EL (cell line): ENCODE measurements at places on chromosomes 16 and 17.

DNA sequence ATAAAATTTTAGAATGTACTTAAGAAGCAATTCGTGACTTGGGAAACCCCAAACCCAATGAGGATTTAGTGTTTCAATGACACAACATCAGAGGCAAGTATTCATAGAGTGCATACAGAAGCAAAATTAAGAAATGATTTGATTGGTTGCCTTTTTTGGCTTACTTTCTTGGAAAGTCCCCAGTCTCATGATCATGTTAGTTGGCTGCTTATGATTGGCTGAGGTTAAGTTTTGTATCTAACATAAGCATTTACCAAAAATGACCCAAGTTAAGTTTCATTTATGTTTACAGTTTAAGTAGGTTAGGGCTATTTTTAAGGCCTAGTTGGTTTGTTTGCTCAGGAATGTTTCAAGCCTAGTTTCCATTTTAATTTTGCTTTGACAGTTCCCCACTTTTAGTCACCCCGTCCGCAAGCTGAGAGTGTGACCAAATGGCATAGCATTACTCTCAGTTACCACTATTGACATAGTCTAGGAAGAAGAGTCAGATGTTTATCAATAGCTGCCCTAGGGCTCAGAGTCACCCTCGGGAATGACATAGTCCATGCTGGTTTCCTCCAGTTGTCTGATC, 36.2 kb downstream of the DGKE start:
- DNase-seq, result no peak

DNA sequence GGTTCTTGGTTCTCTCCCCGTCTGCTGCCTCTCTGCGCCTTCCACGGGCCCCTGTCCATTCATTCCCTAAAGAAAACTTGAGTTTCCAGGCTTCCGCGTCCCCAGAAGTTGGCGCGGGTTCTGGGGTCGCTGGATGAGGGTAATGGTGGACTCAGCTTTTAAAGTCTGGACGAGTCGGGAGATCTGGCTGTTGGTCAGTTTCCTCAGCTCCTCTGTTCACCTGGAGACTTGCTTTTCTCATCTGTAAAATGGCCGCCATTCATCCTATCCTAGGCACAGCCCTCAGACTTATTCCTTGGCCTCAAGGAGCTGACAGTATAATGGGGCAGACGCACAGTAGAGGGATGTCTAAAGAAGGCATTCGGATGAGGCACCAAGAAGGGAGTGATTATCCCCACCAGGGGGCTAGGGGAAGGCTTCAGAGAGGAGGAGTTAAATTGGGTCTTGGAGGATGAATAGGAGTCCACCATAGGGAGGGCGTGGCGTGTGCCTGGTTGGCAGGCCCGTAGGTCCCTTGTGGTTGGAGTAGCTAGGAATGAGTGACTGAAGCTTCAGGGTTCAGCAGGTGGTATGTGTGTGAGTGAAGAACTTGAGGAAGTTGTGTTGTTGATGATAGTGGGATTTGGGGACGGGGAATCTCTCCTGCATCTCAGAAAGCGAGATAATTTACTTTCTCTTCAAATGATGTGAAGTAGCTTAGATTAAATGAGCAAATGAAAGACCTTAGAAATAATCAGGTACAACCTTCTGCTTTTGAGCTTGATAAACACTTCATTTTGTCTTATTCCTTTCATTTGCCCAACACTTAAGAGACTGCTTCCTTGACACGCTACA, 652 bp downstream of the VPS35L start:
- DNase-seq, result peak; percentile 47

GRCh38 chr17:10162096-10162495, 36.3 kb downstream of the GAS7 start:
- DNase-seq, result no peak

GRCh38 chr16:47565454-47565853, 104.3 kb downstream of the PHKB start:
- DNase-seq, result peak; percentile 87

DNA sequence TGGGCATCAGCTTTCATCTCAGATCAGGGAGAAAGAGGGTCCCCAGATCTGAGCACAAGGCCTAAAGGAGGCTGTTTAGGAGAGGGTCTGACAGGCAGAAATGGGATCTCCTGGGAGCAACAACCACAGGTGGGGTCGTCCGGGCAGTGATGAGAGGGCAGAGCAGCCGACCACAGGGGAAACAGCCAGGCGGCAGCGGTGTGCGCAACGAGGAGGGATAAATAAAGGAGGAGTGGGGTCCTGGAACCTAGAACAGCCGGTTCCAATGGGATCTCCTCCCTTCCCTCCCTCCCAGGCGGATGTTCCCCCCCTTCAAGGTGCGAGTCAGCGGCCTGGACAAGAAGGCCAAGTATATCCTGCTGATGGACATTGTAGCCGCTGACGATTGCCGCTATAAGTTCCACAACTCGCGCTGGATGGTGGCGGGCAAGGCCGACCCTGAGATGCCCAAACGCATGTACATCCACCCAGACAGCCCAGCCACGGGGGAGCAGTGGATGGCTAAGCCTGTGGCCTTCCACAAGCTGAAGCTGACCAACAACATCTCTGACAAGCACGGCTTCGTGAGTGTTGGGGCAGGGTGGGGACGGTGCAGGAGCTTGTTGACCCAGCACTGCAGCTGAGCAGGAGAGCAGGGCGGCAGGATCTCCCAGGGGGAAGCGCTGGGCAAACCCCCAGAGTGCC, 1.9 kb downstream of the TBX2 start:
- DNase-seq, result peak; percentile 53

DNA sequence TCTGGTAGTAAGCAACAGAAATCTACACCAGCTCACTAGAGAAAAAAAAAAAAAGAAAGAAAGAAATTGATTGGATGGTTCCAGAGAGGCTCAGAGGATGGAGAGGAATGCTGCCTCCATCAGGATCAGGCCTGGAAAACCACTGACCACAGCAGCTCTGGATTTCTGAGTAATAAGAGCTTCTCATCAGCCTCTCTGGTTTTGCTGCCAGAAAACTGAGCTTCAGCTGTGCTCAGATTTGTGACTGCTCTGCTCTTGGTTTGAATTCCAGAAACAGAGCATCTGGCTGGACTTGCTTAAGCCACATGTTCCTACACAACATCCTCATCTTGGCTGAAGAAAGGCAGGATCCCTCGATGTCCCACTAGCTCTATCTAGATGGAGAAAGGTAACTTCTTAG, 25.9 kb downstream of the IRX6 start:
- DNase-seq, result no peak

- no peak for DNase-seq
Observed at GRCh38 chr17:64599187-64599676, 62.9 kb downstream of the SMURF2 start.

GRCh38 chr17:1796800-1797199, 32.9 kb downstream of the SMYD4 start:
- DNase-seq, result no peak

DNA sequence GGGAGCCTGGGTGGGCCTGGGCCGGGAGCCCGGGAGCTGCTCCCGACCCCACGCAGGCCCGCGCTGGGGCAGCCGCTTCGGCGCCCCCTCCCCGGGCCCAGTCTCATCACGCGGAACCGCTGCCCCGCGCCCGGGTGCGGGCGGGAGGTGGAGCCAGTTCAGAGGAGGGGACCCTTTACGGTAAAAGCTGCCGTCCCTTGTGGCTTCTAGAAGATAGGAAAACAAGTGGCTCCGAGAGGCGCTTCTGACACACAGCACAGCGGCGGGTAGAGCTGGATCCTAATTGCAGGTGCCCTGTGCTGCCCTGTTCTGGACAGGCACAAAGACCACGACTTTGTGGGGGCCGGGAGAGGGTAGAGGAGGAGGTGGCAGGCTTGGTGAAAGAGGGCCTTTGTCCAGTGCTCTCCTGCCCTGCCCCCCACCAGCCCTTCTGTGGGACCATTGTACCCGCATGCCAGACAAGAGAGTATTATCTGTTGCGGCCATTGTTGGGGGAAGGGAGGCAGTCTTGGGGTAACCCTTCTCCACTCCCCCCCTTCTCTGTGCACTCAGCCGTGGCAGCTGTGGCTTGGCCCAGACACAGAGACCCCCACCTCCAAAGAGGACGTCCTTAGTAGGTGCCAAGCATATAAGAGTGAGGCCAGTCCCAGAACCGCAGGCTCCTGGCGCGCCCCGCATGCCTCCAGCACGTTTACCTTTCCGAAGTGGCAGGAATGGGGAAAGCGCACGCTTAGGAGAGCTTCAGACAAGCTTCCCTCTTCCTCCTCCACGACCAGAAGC, 736 bp downstream of the CNP start:
- peak; percentile 31 for DNase-seq

DNA sequence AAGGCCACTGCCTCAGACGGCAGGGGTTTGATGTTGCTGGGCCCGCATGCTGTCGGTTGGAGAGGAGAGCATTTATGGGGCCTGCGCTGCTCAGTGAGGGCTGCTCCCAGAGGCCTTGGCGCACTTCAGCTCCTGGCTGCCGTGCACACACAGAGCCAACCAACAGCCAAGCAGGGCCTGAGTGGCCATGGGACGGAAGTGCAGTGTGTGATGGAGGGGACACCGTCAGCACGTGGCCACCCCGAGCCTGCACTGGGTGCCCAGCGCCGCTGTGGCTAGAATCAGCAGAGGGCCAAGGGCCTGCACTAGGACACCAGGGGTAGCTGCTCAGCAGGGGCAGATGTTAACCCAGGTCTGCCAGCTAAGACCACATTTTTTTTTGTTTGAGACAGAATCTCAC, 21.8 kb downstream of the KLHL36 start:
- DNase-seq, result no peak

- peak; percentile 89 for DNase-seq
Observed at GRCh38 chr16:56910654-56911539, 21.0 kb upstream of the HERPUD1 start.

GRCh38 chr16:2270588-2271470, 2.9 kb upstream of the RNPS1 start:
- no peak for DNase-seq

GRCh38 chr16:4624015-4624826, at the start of gene MGRN1:
Gene MGRN1, plus strand, starts transcription at chr16:4624826. Its CDS starts 135 bp downstream, at chr16:4624961.
- DNase-seq, result peak; percentile 97

GRCh38 chr16:28258567-28258966, 33.8 kb upstream of the SBK1 start:
- DNase-seq, result no peak

DNA sequence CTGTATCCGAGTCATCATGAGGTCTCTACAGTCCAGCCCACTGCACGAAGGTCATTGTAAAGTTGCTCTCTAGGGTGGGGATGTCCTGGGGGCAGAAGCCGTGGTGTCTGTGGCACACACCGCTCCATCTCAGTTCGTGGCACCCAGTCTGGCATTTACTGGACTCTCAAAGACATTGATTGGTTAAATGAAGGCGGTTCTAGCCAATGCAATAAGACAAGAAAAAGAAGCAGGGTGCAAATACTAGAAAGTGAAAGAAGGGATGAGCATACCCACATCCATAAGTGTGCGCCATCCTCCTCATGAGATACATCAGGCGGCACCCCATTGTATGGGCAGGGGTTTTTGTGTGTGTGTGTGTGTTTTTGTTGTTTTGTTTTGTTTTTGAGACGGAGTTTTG, 10.7 kb upstream of the ATP2A3 start:
- DNase-seq, result no peak

- no peak for DNase-seq
Observed at GRCh38 chr16:81539009-81539758, 94.6 kb downstream of the CMIP start.

GRCh38 chr17:9259419-9259818, 238.1 kb downstream of the NTN1 start:
- DNase-seq, result no peak

- DNase-seq, result no peak
Observed at GRCh38 chr16:72179204-72179970, 7.4 kb upstream of the PMFBP1 start.

DNA sequence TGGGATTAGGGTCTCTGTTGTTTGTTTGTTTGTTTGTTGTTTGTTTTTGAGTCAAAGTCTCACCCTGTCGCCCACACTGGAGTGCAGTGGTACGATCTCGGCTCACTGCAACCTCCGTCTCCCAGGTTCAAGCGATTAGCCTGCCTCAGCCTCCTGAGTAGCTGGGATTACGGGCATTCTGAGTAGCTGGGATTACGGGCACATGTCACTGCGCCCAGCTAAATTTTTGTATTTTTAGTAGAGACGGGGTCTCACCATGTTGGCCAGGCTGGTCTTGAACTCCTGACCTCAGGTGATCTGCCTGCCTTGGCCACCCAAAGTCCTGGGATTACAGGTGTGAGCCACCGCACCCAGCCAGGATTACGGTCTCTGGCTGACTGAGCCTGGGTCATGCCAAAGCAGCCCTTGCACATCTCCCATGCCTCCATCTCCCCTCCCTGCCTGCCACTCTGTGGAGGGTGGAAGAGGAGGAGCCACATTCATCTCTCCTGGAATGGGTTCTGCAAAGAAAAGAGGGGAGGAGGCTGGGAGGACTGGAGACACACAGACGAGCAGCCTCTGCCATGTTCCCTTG, 59.2 kb downstream of the BEAN1 start:
- DNase-seq, result no peak

DNA sequence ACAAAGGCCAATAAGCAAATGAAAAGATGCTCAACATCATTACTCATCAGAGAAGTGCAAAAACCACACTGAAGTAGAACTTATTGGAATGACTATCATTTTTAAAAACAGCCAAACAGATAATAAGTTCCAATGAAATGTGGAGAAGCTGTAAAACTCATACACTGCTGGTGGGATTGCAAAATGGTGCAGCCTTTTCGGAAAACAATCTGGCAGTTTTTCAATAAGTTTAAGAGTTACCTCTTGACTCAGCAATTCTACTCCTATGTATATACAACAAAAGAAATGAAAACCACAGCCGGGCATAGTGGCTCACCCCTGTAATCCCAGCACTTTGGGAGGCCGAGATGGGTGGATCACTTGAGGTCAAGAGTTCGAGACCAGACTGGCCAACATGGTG, 49.3 kb downstream of the AKAP10 start:
- peak; percentile 25 for DNase-seq

DNA sequence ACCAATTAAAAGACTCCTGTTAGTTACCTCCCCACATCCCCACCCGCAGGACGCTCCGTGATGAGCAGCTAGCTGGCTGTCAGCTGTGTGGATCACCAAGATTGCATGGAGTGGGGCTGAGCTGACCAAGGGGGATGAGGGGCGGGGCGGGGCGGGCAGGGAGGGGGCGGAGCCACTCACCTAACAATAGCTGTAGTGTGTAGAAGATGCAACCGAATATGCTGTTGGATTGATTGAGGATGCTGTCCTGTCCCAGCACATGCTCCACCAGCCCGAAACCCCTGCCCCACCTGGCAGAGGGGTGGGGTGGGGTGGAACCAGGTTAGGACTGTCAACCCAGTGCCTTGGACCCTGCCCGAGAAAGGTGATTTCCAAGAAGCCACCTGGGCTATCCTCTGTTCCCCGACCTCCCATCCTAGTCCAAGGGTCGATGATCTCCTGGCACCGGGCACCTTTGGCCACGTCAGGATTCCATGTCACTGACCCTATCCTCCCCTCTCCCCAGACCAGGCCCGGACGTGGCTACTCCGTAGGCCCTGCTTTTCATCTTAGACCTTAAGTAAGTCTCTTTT, 1.4 kb downstream of the VKORC1 start:
- peak; percentile 64 for DNase-seq
